ENCODE measurements at places on chromosomes 1 and 21.

GRCh38 chr1:182329471-182329870, 62.1 kb downstream of the GLUL start:
- DNase-seq, result no peak

DNA sequence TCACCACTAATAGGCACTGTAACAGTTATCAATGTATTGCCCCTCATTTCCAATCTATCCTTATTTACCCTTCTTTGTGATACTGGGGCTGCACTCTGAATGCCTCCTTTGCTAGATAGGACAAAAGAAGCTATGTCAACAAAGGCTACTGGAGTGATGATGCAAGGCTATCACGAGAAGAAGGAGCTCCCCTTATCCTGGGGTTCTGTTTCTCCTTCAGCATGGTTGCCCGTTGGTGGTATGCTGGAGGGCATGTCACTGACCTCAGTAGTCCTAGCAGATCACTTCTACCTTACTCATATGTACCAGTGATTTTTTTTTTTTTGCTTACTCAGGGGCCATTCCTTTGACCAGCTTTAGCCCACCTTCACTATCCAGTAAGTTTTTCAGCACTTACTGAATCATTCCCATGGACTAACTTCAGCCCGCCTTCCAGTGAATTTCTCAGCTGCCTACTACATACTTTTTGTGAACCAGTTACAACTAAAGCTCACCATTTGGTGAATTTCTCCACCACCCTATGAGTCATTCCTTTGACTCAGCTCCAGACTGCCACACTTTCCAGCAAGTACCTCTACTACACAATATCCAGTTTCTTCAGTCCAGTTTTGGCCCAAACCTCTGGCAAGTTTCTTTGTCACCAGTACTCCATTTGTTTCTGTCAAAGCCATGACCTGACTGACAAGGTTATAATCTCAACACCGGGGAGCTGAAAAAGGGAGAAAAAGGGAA, 944.5 kb downstream of the KCNT2 start:
- no peak for DNase-seq

- no peak for DNase-seq
Measured at GRCh38 chr1:17640393-17640792, 100.9 kb downstream of the ARHGEF10L start.

DNA sequence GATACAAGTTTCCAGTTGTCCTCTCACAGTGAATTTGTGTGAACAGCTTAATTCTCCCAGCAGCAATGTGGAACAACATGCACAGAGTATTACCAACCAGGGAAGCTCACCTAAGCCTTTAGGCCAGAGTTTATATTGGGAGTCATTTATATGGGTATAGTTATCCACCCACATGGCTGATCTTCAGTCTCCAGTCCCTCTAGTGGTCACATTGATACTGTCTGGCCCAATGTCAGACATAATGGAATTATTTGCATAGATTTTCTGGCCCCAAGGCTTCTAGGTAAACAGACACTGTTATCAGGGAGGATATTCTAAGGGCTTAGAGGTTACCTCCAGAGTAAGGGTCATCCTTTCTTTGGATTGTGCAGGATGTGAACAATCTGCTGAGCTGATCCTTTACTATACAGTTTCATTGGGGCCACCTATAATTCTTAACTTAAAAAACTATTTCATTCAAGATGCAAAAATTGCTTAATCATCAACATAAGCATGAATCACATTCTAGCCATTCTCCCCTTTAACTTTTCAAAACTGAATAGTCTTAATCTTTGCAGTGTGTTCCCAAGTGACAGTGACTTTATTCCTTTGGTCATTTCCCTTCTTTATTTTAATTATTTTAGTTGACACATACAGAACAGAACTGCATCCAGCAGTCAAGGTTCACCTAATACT, 210.9 kb downstream of the LTN1 start:
- DNase-seq, result no peak

GRCh38 chr1:244680667-244681066, 27.7 kb downstream of the DESI2 start:
- DNase-seq, result no peak

DNA sequence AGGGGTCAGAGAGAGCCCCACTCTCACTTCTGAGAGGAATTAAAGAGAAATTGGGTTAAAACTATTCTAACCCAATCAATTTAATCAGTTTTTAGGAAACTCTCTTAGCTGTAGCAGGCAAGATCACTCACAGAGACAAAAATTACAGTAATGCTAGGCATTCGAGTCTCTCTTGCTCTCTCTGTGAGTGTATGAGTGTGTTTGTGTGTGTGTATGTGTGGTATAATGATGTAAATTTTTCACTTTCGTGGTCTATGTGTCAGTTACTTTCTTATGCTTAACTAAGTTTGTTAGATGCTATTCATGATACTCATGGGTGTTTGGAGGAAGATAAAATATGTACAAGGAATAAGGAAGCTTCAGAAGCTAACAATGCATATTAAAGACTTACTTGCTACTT, 131.3 kb downstream of the FASLG start:
- no peak for DNase-seq

GRCh38 chr1:56921479-56921878, 44.3 kb downstream of the C8B start:
- DNase-seq, result no peak

GRCh38 chr1:230892018-230892491, 23.7 kb upstream of the C1orf198 start:
- no peak for DNase-seq

- DNase-seq, result no peak
Measured at GRCh38 chr1:244792188-244792850, 43.1 kb upstream of the COX20 start.

DNA sequence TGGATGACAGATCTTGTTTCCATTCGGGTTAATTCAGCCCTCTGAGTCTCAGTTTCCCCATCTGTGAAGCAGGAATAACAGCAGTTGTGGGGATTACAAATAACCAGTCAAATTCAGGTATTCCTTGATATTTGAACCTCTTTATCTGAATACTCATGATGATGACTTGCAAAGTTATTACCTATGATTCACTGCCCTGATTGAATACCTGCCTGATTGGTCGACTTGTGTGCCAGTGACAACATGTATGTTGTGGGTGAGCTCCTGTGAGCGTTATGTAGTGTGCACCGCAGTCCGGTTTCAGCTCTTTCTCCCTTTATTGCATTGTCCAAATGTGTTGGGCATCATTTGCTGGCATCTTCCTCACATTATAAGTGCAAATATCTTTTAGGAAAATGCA, 9.5 kb upstream of the TMEM61 start:
- DNase-seq, result no peak
